NCI-H526 treated with DMSO at 0.1 percent for 48 hours (cell line): ENCODE measurements at places on chromosomes 4 and X.

DNA sequence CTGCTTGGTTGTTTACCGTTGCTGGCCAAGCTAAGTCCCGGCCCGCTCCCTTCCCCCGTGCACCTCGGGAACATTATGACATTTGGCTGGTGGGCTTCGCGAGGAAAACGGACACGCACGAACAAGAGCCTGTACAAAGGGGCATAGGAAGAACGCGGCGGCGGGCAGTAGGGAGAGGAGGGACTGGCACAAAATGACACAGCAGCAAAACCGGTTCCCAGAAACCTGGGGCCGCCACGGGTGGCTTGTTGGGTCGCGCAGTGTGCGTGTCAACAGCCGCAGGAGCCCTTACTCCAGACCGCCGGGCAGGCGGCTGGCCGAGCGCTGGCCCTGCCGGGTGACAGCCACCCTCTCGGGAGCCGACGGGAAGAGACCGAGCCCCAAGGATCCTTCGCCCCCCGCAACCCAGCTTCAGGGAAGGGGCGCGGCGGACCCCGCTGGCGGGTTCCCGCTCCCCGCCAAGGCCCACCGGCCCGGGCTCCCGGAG is 1.6 kb upstream of the LIN54 start:
- DNase-seq, result no peak

DNA sequence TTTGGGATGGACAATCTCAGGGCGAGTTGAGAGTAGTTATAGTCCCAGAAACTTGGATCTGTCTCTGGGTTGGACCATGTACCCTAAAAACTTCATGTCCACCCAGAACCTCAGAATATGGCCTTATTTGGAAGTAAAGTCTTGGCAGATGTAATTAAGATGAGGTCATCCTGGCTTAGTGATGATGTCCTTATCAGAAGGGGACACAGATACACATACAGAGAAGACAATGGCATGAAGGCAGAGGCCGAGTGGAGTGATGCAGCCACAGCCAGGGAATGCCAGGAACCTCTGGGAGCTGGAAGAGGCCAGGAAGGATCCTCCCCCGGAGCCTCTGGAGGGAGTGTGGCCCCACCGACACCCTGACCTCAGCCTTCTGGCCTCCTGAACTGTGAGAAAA is 61.2 kb upstream of the STX18 start:
- DNase-seq, result no peak

DNA sequence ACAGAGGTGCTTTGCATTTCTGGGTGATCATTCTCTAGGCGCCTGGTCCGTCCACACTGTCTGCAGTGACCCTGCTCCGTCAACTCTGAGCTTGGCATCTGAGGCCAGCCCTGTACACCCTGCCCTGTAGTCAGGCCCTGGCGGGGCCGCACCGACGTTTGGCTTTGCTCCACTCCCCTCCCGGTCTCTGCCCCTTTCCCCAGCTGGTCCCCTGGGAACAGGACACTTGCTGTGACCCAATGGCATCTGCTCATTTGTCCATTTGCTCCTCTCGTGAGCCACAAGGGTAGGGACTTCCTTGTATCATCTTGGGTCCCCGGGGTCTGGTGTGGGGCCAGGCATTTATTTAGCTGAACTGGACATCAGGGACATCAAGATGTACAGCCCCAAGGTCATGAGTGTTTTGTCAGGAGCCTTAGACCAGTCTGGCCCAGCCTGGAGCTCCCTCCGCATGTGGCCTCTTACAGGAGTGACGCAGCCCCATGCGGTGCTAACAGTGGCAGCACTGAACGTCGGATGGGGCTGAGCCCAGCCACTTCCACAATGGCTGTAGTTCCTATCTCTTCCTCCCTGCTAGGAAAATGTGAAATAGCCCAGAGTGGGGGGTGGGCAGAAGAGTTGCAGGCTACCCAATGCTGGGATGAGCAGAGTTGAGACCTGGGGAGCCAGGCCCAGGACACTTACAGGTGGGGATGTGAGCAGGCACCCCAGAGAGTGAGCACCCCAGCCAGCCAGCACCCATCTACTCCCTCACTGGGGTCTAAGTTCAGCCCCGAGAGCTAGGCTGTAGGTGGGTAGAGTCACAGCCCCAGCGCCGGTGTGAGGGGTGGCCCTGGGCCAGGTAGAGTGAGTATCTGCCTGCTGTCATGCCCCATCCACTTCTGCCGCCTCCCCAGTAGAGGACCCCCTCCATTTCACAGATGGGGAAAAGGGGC is 2.0 kb upstream of the SH3BP2 start:
- DNase-seq, result no peak

DNA sequence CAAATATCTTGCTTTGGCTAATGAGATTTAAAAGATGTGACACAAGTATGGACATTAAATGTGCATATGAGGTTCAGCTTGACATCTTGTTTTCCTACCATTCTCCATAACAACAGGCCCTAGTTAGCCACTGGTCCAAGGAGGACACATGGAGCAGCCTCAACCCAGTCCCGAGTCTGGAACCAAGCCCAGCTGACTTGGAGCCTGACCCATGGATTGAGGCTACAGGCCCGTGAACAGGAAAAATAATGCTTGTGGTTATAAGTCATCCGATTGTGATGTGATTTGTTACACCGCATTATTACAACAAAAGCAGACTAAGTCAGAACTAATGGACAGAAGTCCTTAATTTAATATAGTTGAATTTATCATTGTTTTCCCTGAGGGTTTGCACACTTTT is 123.2 kb upstream of the BANK1 start:
- no peak for DNase-seq

GRCh38 chr4:28313729-28314713 is 1453.4 kb downstream of the STIM2 start:
- no peak for DNase-seq

DNA sequence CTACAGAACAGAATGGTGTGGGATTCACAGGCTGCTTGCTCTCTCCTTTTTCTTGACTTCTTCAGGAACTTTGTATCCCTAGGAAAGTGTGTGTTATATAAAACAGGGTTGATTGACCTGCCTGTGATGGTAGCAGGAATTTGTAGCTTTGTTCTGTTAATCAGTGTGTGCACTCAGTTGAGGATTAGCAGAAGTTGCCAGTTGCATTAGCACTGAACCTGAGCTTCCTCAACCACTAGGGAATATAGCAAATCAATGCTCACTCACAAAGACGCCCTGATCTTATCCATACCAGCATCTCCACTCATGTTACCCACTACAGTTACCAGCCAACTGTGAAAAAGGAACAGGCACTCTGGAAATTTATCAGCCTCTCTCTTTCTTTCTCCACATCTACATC is 319.1 kb upstream of the EMCN start:
- no peak for DNase-seq

DNA sequence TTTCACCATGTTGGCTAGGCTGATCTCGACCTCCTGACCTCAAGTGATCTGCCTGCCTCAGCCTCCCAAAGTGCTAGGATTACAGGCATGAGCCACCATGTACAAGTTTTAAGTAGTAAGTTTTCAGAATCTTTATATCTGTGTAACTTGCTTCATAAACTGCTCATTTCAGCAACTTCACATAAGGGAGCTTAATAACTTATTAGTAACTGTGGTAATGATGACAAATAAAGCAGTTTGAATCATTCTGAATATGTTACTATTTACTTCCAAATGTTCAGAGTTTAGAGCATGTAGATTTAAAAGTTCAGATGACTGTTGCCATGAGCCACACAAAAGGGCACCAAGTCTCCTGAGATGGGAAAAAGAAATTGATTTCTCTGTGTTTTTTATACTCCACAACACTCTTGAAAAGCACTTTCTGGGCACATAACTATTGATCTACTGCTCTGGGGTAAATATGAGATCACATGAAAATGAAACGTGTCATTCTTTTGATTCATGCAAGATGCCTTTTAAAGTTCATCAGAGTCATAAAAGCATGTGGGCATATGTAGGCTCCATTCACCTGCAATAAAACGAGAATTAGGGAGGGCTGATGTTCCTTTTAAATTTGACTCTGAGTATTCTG is 14.1 kb upstream of the CA5B start:
- DNase-seq, result no peak

GRCh38 chr4:2487632-2488031 is 18.7 kb downstream of the RNF4 start:
- DNase-seq, result no peak

- no peak for DNase-seq
Measured at GRCh38 chr4:140893939-140894338, 137.8 kb upstream of the TBC1D9 start.

DNA sequence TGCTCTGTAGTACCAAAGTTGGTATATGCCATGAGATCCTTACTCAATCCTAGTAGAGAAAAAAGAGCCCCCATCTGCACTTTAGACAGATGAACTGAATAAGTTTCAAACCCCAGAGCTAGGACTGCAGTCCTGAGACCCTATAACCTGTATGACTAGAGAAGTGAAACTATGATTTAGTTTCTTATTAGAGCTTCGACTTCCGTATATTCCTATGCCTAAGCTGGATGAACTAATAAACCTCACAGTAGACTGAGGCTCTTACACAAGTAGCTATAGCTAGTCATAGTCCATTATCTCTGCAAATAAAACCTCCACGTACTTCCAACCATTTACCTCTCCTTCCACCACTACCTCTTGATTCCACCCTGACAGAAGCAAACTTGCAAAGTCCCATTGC is 6.3 kb upstream of the OTUD4 start:
- no peak for DNase-seq
